ENCODE measurements at places on chromosomes 3 and 15. TPM values are rescaled to one million over a fixed set of nuclear protein-coding genes. Genes with fewer than 3 reads are reported as not detected.

HTR3E gene
- total RNA-seq, result 0.70 TPM

A4GNT gene
- not detected for total RNA-seq

AMT gene
- total RNA-seq, result 21.5 TPM

TMEM212 gene
- total RNA-seq, result not detected

STAC gene
- 0.24 TPM for total RNA-seq

GOLGA8S gene
- total RNA-seq, result 0.09 TPM

CHAC1 gene
- total RNA-seq, result 1.8 TPM

PIK3R4 gene
- total RNA-seq, result 20.2 TPM

TM4SF4 gene
- total RNA-seq, result not detected

KCNAB1 gene
- total RNA-seq, result 0.70 TPM

CSK gene
- total RNA-seq, result 96.9 TPM

NUSAP1 gene
- total RNA-seq, result 8.9 TPM

GRCh38 chr3:42020684-42021307, 58.9 kb upstream of the ULK4 start:
- no peak for DNase-seq

GRCh38 chr3:38347421-38348200, 1.0 kb downstream of the XYLB start:
- DNase-seq, result peak; percentile 38

DNA sequence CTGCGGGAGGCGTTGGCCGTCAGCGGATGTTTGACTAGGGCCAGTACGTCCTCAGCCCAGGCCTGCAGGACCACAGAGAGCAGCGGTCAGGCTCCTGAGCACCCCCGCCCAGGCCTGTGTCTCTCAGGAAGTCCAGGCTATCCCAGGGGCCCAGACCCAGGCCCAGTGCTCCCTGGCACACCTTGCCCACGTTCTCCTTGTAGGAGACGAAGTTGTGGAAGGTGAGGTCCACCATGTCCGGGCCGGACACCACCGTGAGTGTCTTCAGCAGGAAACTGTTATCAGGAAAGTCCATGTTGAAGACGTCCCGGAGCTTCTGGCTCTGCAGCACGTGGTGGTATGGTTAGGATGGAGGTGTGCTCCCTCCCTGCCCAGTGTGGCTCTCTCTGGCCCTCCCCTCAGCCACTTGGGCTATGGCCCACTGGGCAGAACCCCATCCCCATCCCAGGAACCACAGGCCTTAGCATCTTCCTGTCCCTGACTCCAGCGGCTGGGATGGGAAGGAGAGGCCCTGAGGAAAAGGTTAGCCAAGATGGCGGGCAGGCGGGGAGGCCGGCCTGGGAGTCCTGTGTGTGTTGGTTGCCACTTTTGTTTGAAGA, 5.3 kb downstream of the PLCB2 start:
- no peak for DNase-seq

DNA sequence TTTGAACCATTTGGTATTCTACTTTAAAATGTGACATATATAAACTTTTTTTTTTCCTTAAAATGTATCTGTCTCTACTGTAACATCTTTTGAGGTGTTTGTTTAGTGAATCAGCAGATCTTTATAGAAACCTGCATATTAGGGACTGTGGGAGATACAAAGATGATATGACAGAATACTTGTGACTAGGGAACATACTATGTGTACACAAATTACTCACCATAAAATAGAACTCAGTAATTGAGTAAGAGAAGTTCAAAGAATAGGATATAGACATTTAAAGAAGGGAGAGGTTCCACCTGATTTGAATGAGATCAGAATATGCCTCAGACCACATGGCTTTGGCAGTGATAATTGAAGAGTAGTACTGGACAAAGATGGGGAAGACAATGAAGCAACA, 47.9 kb downstream of the ATP2C1 start:
- DNase-seq, result no peak

DNA sequence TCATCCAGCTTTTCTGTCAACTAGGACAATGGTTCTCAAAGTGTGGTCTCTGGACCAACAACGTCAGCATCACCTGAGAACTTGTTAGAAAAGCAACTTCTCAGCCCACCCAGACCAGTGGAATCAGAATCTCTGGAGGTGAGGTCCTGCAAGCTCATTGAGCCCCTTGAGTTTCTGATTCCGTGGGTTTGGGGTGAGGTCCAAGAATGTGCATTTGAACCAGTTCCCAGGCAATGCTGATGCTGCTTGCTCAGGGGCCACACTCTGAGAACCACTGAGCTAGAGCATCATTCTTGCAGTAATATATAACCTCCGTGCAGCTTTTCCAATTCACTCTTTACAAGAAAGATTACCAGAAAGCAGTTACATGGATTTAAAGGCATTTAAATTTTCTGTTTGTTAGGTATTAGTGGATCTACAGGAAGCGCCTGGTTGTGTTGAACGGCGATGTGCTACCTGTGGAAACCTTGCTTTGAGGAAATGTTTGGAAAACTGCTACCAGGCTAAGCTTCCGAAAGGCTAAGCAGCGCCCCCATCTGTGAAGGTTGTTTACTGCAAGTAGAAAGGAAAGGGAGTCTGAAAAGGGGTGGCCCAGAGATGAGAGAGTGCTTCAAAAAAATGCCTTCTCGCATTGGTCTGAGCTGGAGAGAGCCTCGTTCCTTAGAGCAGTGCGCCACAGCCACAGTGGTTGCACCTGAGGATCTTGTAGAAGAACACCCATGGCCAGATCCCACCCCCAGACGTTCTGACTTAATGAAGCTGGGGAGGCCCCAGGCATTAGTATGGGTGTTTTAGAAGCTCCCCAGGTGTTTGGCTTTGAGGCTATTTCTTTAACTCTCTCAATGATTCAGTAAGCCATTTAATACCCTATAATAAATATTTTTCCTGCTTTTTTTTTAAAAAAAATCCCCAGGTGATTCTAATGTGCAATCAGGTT, 50.0 kb downstream of the RLBP1 start:
- no peak for DNase-seq

- DNase-seq, result no peak
These were observed 17.8 kb upstream of the SCAMP5 start for GRCh38 chr15:74977599-74977998.

DNA sequence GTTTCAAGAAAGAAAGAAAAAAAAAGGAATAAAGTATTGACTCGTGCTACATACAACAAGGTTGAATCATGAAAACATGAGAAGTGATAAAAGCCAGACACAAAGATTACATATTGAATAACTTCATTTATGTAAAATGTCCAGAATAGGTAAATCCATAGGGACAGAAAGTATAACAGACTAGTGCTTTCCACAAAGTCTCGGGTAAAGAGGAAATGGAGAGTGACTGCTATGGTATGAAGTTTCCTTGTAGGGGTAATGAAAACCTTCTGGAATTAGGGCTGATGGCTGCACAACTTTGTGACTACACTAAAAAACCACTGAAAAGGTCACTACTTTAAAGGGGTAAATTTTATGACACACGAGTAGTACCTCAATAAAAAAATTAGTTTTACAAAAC, 13.0 kb downstream of the LRRFIP2 start:
- no peak for DNase-seq

GRCh38 chr3:127697551-127698240, 24.9 kb downstream of the ABTB1 start:
- DNase-seq, result peak; percentile 52

GRCh38 chr3:117184574-117184973, 475.0 kb downstream of the TUSC7 start:
- no peak for DNase-seq

DNA sequence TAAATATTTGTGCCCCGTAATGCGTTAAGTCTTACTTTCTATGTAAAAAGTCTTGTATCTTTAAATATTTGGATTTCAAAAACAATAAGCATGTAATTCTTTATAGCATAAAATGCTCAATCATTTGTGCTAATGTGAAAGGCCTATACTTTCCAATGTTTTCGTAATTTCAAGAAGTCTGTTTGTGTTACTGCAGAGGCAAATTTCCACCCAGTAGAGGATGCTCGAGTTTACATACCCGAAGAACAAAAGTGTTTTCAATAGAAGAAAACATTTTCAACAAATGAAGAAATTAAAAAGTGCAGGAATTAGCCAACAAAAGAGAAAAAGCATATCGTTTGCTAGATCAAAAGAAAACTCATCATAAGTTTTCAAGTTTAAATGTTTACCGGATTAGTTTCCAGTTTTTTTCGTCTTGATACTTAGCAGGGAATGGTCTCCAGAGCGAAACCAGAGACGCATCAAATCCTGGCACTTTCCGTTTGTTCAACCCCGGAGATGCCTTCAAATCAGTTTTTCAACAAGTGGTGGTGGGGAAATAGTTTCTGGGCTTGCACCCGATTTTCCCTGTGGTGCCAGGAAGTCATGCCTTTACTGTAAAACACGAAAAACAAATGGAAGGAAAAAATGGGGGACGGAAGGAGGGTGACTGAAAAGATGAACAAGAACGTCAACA, 1.0 kb downstream of the CGGBP1 start:
- no peak for DNase-seq

GRCh38 chr3:50480471-50480870, 23.0 kb downstream of the CACNA2D2 start:
- no peak for DNase-seq

GRCh38 chr15:101028772-101029438, 109.7 kb downstream of the LRRK1 start:
- DNase-seq, result no peak

- no peak for DNase-seq
These were observed 47.7 kb downstream of the CYP11A1 start for GRCh38 chr15:74319596-74320351.

- DNase-seq, result no peak
These were observed at the start of gene GPR27 for GRCh38 chr3:71753701-71754609. Gene GPR27, plus strand, starts transcription at chr3:71753855. Its CDS starts 195 bp downstream, at chr3:71754050.

DNA sequence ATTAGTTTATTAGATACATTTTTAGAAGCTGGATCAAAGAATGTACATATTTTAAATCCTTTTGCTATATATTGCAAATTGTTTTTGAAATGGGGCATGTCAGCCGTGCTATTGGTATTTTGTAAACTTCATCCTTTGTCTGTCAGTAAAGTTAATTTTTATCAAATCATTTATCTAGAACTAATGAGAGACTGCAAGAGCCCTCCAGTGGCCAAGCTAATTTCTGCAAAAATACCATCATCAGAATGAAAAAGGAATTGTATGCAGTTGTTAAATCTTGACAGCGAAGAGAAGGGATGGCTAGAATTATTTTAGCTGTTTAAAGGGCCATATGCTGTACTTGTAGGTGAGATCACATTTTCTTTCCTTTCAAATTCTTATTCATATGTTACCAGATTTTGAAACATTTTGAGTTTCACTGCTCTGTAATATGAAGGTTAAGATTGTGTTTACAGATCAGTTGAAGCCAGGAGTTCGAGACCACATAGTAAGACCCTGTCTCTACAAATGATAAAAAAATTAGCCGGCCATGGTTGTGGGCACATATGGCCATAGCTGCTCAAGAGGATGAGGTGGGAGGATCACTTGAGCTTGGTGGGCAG, 8.1 kb upstream of the CLDN11 start:
- no peak for DNase-seq

DNA sequence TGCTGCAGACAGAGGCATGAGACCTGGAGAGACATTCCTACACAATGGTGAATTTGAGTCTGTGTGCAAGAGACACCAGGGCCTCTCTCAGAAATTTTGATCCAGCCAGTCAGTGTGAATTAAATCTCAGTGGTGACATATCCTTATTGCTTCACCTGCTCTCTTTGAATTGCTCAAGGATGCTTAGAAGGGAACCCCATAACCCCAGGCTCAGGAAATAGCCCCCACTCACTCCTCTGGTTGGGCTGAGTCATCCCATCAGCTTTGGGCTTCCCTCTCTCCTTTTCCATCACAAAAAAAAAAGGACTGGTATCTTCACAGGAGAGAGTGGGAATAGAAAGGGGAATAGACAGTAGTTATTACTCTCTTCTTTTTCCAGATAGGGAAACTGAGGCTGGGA, 33.0 kb upstream of the LARS2 start:
- DNase-seq, result no peak

- no peak for DNase-seq
These were observed 627.7 kb upstream of the AGTR1 start for GRCh38 chr3:148070041-148070440.

DNA sequence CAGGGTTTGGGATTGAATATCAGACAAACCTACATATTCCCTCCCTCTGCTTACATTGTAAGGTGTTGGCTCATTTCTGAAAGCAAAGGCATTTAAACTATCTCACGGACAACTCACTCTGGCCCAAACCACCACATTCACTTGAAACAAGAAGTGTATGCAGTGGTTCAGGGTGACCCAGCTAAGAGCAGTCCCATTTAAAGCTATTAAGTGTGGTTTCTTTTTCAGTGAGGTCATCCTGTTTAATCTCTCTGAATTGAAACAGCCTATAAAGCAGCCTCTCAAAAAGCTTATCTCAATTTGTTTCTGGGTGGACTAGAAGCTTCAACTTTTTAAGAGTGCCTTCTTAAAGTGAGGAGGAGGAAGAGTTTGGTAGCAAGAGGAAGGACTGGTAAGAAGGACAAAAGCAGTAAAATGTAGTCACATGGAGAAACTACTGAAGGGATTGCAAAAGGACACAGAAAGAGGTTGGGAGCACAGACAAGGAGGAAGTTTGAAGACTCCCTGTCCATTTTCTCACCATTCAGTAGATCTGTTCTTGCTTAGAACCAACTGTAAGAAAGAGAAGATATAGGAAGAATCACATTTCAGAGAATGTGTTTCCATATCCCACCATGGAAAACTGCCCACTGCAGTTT, 151.6 kb downstream of the TMCO5A start:
- no peak for DNase-seq

- no peak for DNase-seq
These were observed 154.8 kb upstream of the LRIG1 start for GRCh38 chr3:66655671-66656070.

GRCh38 chr3:49454458-49454857, 15.6 kb upstream of the DAG1 start:
- no peak for DNase-seq

DNA sequence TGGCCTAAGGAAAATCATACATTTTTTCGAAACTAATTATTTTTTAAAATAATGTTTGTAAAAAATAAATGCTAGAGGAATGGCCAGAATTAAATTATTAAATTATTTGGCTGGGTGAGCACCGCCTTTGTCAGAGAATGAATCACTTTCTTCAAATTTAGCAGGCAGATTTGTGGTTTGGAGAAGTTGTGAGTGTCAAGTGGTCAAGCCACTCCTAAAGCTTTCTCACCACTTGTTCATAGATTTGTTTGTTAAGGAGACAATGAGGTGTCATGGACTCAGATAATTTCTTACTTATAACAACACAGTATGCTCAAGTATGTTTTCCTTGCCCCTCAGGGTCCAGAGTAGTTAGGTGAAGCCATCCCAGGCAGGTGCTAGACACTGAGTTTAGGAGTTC, 196.2 kb downstream of the TUSC7 start:
- no peak for DNase-seq

GRCh38 chr3:105195260-105195659, 171.4 kb upstream of the ALCAM start:
- DNase-seq, result no peak

DNA sequence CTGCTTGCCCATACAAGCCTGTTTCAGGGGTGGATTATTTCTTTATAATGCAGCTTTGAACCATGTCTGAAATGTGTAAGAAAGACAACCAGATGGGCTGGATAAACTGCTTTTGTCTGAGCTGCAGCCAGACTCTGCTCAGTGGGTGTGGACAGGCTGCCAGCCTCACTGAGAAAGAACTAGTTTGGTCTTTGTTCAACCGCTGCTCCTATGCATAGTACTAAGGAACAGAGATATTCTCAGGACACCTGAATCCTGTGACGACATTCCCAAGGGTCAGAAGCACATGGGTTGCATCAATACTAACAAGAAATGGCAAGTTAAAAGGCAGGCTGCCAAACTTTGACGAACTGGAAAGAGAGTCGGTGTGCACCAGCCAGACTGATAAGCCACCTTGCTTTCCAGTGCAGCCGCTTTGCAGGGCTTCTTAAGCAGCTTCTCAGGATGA, 57.2 kb downstream of the PLD1 start:
- DNase-seq, result no peak
